Germinal center (tissue), 1 donor: ENCODE measurements at places on chromosomes 6 and 20.

- no peak for DNase-seq
Measured at GRCh38 chr6:148611213-148611612, 135.6 kb upstream of the UST start.

- DNase-seq: no peak
Measured at GRCh38 chr6:13248053-13248452, 80.3 kb downstream of the TBC1D7 start.

DNA sequence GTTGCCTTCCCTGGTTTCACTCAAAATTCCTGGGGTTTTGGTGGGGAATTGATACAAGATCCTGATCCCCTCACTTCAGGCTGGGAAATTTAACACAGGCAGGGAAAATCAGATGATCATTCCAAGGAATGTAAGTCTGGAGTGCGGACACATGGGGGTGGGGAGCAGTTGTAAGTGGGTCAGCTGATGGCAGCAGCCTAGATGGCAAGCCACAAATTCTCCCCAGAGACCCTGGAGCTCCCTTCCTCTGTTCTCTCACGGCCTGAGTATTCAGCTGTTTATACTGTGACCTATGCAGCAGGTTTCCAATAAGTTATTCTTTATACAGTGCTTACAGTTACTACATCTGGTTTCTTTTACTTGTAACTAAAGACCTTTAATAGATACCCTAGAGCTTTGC lies 144.9 kb downstream of the SH3BGRL2 start:
- DNase-seq: no peak

DNA sequence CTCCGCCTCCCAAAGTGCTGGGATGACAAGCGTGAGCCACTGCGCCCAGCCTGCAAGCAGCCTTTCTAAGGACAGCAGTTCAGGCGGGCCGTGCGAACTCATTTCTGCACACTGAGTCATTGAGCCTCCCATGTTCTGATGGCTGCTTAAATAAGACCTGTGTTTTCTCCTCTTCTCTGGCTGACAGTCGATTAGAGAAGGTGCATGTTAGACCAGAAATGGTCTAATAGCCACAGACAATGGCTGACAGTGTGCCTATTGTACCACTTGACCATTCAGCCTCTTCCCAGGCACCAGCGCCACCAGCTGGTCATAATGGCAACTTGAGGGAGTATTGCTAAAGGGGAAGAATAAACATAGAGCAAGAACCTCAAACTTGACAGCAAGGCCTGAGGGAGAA lies 6.2 kb downstream of the CST11 start:
- no peak for DNase-seq

GRCh38 chr6:12845224-12846004 lies 128.8 kb downstream of the PHACTR1 start:
- no peak for DNase-seq

DNA sequence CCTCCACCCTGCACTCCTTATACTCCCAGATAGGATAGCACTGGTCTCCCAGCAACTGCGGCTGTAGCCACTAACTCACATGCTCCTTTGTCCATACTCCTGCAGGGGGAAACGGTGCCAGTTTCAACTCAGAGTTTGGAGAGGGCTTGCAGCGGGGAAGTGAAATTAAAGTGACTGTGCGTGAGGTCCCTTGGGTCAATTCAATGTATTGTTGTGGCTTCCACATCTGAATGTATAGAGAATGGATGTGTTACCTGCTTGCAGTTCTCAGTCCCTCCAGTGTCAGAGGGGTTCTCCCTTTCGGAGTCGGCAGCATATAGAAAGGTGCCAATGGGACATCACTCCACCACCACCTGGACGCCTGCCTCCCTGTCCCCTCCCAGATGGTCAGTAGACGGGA lies 93.6 kb upstream of the CNKSR3 start:
- DNase-seq: no peak

DNA sequence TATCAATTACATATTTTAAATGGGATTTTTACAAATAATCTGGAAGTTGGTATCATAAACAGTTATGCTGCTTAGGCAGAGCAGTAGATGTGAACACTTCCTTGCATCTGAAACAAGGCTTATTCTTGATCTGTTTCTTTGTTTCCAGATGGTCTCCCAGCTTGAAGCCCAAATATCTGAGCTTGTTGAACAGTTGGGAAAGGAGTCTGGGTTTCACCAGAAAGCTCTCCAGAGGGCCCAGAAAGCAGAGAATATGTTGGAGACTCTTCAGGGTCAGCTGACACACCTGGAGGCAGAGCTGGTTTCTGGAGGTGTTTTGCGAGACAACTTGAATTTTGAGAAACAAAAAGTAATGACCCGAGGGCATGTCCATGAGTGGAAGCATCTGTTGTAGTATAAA lies 91.9 kb downstream of the CCDC170 start:
- no peak for DNase-seq

- DNase-seq: no peak
Measured at GRCh38 chr6:157267109-157267611, 56.2 kb downstream of the TMEM242 start.

DNA sequence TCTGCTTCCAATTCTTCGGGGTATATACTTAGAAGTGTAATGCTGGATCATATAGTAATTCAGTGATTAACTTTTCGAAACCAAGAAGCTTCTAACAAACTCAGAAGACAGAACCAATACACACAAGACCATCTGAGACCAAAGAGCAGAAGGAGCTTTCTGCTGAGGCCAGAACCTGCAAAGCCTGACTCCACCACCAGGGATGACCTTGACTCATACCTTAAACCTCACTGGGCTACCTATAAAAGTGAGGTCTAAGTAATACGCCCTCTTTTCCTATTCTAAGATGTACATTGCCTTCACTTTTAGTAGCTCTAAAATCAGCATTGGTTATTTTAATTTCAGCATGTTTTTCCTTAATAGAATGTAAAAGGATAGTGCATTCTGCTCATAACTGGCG lies 84.8 kb downstream of the FOXF2 start:
- no peak for DNase-seq

- DNase-seq: no peak
Measured at GRCh38 chr6:169370054-169370453, 116.4 kb upstream of the THBS2 start.

DNA sequence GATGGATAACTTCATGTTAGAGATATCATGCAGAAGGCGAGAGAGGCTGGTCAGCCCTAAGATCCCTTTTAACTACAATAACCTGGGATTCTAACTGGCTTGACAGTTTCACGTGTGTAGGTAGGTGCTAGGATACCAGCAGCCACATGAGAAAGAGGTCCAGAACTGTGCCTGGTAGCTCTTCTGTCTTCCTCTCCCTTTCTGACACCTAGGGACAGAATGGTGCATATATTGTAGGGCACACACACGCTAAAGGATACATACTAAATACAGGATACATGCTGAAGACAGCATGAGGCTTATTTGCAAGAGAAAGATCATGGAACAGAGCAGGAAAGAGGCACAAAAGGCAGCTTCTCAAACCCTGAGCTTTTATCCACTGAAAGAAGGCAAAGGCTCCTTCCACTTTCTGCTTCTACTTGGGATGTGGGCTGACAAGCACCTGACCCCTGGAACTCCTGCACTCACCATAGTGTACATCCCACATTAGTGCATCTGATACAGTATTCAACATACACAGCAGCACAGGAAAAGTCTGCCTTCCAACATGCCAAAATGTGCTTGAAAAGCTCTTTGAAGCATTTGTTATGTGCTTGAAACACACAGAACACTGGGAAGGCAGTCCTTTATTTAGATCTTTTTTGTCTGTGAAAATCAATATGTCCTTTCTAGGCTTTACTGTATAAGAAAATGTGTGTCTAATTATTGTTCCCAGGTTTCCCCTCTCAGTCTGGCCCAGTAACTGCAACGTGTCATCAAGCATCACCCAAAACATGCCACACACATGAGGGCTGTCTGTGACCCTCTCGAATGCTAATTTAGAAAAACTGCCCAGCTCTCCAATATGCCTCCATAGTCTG lies 3.2 kb downstream of the SLC22A23 start:
- no peak for DNase-seq

DNA sequence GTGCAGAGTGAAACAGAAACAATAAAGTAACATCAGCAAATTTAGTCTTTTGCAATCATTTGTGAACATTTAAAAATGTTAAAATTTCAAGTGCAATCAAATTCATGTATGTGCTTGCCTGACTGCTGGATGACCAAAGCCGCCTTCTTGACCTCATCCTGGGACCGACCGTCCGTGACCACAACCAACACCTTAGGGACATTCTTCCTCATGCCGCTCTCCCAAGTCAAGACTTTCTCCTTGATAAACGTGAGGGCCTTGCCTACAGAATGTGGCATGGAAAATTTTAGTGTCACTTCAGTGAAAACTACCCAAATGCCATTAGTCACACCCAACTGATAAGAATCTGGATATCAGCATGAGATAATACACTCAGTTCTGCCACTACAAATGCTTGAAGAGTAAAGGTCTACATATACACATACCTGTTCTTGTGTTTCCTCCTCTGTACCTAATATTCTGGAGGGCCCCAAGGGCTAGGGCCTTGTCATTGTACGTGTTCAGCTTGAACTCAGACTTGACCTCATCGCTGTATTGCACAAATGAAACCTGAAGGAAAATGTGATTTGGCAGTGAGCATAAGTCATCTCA lies 86.8 kb downstream of the COL12A1 start:
- DNase-seq: no peak
